ENCODE measurements at places on chromosomes 7 and 10. TPM values are rescaled to one million over a fixed set of nuclear protein-coding genes. Genes with fewer than 3 reads are reported as not detected.

SEMA3A gene
- total RNA-seq: 47.1 TPM

NUTM2E gene
- 0.23 TPM for total RNA-seq

C10orf67 gene
- 0.55 TPM for total RNA-seq

ACBD7 gene
- total RNA-seq: 12.1 TPM

TCERG1L gene
- total RNA-seq: 2.6 TPM

FGFBP3 gene
- 52.3 TPM for total RNA-seq

IGF2BP3 gene
- 32.6 TPM for total RNA-seq

SEC31B gene
- total RNA-seq: 3.9 TPM

PRSS1 gene
- not detected for total RNA-seq

MET gene
- 24.2 TPM for total RNA-seq

OLAH gene
- total RNA-seq: not detected

ENO4 gene
- total RNA-seq: 1.1 TPM

FAM24B gene
- total RNA-seq: 21.7 TPM

WEE2 gene
- total RNA-seq: not detected

IFIT2 gene
- 128 TPM for total RNA-seq

FBXL13 gene
- total RNA-seq: 2.2 TPM

SUGCT gene
- 6.4 TPM for total RNA-seq

ADCK2 gene
- 16.7 TPM for total RNA-seq

KCP gene
- 1.5 TPM for total RNA-seq

MKX gene
- 0.41 TPM for total RNA-seq

SORBS1 gene
- total RNA-seq: 26.3 TPM

ZNF365 gene
- total RNA-seq: not detected

TDRD1 gene
- 0.14 TPM for total RNA-seq

PDE6C gene
- total RNA-seq: 0.31 TPM

CRYGN gene
- total RNA-seq: 0.15 TPM

SPDYE8 gene
- 0.57 TPM for total RNA-seq

MYL7 gene
- 0.63 TPM for total RNA-seq

BMPER gene
- 3.5 TPM for total RNA-seq

CDC123 gene
- total RNA-seq: 59.0 TPM

CLDN15 gene
- total RNA-seq: 10.2 TPM

MKI67 gene
- total RNA-seq: 38.4 TPM

TBC1D12 gene
- 9.4 TPM for total RNA-seq

MRLN gene
- 0.63 TPM for total RNA-seq

HOXA3 gene
- 14.8 TPM for total RNA-seq

CFTR gene
- total RNA-seq: 1.6 TPM

KCND2 gene
- 5.9 TPM for total RNA-seq

NUDT13 gene
- total RNA-seq: 0.50 TPM

INSYN2A gene
- 8.4 TPM for total RNA-seq

ORAI2 gene
- 45.0 TPM for total RNA-seq

TLL2 gene
- 1.1 TPM for total RNA-seq

TUBB8 gene
- total RNA-seq: 0.20 TPM

CTAGE15 gene
- total RNA-seq: not detected

RP9 gene
- 30.6 TPM for total RNA-seq

C10orf53 gene
- 0.56 TPM for total RNA-seq

RPEL1 gene
- total RNA-seq: 1.5 TPM

CDC14C gene
- total RNA-seq: not detected

GPER1 gene
- 0.58 TPM for total RNA-seq

All from motor neuron (in vitro differentiated cells).